ENCODE measurements at places on chromosomes 4 and X. TPM values are rescaled to one million over a fixed set of nuclear protein-coding genes. Genes with fewer than 3 reads are reported as not detected.

TMSB15C gene
- 6.9 TPM for total RNA-seq

IBSP gene
- total RNA-seq = not detected

ENPEP gene
- not detected for total RNA-seq

AR gene
- total RNA-seq = 16.0 TPM

GLUD2 gene
- total RNA-seq = 0.33 TPM

DNA sequence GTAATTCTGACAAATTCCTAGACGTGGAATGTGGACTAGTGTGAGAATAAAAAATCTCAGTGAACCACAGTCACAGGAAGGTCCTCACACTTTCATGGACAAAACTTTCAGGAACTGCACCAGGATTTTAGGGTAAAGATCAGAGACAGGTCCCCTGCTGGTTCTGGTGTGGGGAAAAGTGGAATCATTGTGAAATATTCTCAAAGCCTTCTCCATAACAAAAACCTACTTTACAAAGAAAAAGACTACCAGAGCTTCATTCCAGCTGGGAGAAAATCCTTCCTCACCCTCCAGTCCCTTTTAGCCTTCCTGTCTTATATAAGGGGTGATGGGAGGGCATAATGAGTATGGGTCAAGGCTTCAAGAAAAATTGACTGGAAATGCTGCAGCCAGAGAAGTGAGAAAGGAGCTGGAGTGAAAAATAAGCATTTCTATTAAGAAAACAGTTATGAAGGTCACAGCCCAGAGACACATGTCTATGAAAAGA lies 325.8 kb downstream of the ARAP2 start:
- H3K4me1 ChIP-seq = no peaks in the 10 kb centered on the region
- DNase-seq = no peak
- H3K27ac ChIP-seq = no peak overlapping the region
- no peaks in the 10 kb centered on the region for H3K27me3 ChIP-seq
- no peak overlapping the region for H3K4me3 ChIP-seq

DNA sequence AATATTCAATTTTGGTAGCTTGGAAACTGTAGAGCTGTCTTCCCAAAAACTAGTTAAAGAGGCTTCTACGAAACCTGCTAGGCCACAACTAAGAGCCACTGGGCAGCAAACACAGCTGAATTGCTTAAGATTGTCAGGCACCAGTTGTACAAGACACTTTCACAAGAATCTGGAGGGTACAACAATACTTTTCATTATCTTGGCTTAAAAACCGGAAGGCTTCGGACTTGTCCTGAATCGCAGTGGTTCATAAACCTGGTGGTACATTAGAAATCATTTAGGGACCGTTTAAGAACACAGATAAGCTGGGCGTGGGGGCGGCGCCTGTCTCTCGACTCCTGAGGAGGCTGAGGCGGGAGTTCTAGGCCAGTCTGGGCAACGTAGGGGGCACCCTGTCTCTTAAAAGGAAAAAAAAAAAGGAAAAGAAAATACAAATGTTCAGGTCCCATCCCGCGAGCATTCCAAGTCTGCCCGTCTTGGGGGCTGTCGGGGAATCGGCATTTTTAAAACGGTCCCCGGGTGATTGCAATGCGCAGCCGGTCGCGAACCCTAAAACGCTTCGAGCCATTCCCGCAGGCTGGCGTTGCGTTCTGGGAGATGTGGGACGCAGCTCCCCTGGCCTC lies 763 bp downstream of the PYURF start:
- peak overlapping the region; percentile 86 for H3K27ac ChIP-seq
- peak overlapping the region; percentile 91 for H3K4me3 ChIP-seq
- no peaks in the 10 kb centered on the region for H3K36me3 ChIP-seq
- peaks cover 16% of the 10 kb centered on the region for H3K4me1 ChIP-seq
- peak; percentile 54 for DNase-seq

DNA sequence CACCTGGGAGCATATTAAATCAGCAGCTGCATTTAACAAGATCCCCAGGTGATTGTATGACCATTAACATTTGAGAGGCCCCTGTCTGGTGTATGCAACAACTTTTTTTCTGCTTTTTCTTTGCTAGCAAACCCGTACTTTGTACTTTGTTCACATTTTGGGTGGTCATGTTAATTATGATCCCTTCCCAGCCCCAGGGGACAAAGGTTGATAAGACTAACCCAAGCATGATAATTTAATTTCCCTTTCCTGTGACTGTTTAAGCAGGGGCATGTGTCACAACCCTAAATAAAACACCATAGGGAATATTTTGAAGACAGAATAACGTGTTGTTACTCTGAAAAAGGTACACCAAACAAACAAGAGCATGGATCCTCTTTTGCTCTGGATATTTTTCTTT lies 332.0 kb downstream of the PCDH18 start:
- H3K27me3 ChIP-seq = no peaks in the 10 kb centered on the region
- H3K27ac ChIP-seq = no peak overlapping the region
- DNase-seq = no peak
- H3K4me1 ChIP-seq = no peaks in the 10 kb centered on the region
- H3K36me3 ChIP-seq = no peaks in the 10 kb centered on the region
- H3K4me3 ChIP-seq = no peak overlapping the region

DNA sequence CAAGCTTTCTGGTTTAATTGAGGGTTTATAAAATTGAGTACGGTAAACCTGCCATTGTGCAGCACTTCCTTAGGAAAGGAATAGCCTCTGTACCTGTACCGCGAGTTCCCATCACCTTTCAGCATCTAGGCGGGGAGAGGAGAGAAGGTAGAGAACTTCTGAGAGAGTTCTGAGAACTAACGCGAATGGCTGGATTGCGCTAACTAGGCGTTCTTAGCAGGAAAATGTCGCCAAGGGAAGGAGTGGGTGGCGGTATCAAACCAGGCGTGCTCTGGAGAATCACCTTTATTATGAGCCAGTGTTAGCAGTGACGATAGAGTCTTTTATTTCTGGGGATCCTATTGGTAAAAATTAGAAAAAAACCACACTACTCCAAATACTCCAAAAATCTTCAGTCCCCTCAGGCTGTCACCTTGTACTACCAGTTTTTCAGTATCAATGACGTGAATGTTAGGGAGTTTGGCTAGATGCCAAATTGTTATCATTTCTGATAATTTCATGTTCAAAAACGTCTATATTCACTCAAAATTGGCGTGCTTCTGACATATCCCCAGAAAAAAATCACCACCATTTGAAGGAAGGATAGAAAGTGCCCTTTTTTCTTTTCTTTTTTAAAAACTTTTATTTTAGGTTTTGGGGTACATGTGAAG lies 1.4 kb downstream of the UGT8 start:
- no peak overlapping the region for H3K4me3 ChIP-seq
- H3K27ac ChIP-seq = no peak overlapping the region
- H3K4me1 ChIP-seq = peaks cover 7% of the 10 kb centered on the region
- H3K27me3 ChIP-seq = peaks cover 21% of the 10 kb centered on the region
- H3K36me3 ChIP-seq = no peaks in the 10 kb centered on the region

DNA sequence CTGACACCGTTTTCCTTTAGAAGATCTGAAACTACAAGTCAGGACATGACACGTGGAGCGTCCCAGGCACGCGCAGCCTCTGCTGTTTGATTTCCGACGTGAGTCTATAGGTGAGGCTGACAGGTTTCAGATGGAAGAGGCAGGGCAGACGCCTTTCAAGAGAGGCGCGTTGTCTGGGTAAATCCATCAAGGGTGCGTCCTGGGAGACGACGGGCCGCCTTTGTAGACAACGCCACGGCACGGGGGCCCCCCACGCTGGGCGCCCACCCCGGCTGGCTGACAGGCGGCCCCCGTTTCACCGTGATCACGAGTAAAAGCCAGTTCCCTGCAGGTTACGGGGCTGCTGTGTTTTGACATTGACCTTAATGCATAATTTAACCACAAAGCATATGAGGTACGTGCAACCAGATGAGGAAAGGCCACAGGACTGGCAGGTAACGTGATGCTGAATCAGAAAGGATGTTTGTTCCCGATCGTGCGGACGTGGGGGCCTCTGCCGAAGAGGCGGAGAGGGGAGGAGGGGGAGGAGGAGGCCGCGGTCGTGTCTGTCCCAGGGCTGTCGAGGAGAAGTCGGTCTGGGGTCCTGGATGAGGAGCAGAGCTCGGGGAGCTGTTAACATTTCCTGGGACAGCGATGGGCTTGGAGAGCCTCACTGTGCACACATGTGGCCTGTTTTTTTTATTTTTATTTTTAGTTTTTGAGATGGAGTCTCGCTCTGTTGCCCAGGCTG lies 51.1 kb upstream of the PPP2R3B start:
- DNase-seq = no peak
- no peak overlapping the region for H3K4me3 ChIP-seq
- no peaks in the 10 kb centered on the region for H3K4me1 ChIP-seq
- no peaks in the 10 kb centered on the region for H3K27me3 ChIP-seq

- H3K4me3 ChIP-seq = no peak overlapping the region
- H3K36me3 ChIP-seq = no peaks in the 10 kb centered on the region
- no peak for DNase-seq
- H3K27me3 ChIP-seq = no peaks in the 10 kb centered on the region
- no peaks in the 10 kb centered on the region for H3K4me1 ChIP-seq
Measured at GRCh38 chr4:108068442-108068841, 78.8 kb downstream of the HADH start.

DNA sequence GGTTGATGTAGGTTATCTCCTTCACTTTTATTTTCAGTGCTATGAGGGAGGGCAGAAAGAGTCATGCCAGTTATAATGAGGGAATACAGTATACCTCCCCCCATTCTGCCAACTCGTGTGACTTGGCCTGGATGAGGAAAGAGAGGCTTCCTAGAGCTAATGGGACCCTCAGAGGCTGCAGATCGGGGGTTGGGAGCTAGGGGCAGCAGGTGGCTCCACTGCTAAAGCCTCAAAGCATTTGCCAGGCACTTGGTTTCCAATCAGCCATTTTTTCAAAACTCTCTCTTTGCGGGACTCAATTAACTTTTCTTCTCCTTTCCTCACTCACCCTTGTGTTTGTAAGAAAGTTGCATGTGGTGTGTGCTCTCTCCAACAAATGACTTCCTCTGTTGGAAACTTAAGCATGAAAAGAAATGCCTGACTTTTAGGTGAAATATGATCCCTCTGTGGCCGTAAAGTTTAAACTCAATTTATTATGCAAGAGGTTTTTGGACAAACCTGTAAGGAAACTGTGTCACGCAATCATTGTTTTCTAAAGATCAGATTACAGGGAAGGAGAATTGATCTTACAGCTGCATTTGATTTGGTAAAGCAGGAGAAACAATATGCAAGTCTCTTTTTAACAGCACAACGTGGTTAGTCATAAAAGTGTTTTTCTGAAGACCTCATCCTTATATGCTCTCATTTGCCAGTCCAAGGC lies 7.0 kb downstream of the SFRP2 start:
- no peak overlapping the region for H3K4me3 ChIP-seq
- peaks cover 16% of the 10 kb centered on the region for H3K27me3 ChIP-seq
- no peaks in the 10 kb centered on the region for H3K4me1 ChIP-seq
- H3K27ac ChIP-seq = no peak overlapping the region
- H3K36me3 ChIP-seq = no peaks in the 10 kb centered on the region

DNA sequence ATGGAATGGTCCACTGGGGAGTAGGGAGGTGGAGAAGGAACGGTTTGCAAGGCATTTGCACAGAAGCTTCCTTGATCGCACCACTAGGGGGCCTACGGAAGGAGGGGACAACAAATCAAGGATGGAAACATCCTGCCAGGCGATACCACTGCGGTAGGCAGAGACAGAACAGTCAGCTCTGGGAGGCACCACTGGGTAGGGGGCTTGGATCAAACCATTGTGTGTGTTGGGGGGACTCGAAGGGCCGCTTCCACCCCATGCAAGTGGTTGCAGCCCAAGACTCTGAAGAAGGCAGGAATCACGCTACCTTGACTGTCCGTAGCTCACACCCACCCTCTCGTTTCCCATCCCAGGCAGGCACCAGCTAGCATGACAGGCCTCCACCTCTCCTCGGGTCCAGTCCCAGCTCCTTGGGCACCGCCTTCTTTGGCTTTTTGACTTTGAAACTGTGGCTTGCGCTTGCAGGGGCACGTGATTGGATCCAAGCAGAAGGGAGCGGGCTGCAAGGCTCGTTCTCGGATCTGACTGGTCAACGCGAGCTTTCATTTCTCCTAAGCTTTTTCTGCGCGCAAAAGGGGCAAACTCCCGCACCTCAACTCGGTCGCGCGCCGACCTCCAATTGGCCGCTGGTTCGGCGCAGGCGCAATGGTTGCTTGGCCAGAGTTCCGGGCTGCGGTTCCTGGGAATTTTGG lies 28.4 kb downstream of the GAGE1 start:
- H3K36me3 ChIP-seq = no peaks in the 10 kb centered on the region
- H3K27me3 ChIP-seq = no peaks in the 10 kb centered on the region
- H3K27ac ChIP-seq = no peak overlapping the region
- no peak for DNase-seq
- no peaks in the 10 kb centered on the region for H3K4me1 ChIP-seq

DNA sequence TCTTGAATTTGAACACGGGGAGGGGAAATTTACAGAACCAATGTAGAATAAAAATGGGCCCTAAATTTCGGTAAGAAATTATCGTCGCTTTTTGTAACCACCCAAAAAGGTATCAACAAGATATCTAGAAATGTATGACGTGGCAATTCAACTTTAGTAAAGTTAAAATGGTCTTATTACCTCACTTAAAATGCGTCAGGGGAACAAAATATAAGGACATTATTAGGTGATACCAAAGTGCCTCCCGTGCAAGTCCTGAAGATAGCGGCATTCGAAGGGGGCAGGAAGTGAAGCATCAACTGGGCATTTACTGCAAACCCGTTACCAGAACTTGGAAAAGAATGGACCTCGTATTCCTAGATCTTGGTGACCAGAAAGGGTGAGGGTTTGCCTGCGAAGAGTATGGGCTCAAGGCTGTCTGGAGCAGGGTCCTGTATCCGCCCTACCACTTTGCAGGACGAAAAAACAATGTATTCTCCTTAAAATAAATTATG lies 980 bp downstream of the AP1S2 start:
- peaks cover 14% of the 10 kb centered on the region for H3K4me1 ChIP-seq
- peak overlapping the region; percentile 17 for H3K4me3 ChIP-seq
- peak overlapping the region; percentile 21 for H3K27ac ChIP-seq

GRCh38 chr4:22635692-22636091 lies 57.0 kb upstream of the GBA3 start:
- no peak for DNase-seq
- H3K27ac ChIP-seq = no peak overlapping the region
- H3K4me3 ChIP-seq = no peak overlapping the region
- H3K36me3 ChIP-seq = no peaks in the 10 kb centered on the region
- no peaks in the 10 kb centered on the region for H3K27me3 ChIP-seq

- peak; percentile 89 for DNase-seq
- peak overlapping the region; percentile 78 for H3K27ac ChIP-seq
- H3K27me3 ChIP-seq = no peaks in the 10 kb centered on the region
- H3K4me1 ChIP-seq = peaks cover 18% of the 10 kb centered on the region
- H3K4me3 ChIP-seq = peak overlapping the region; percentile 78
- H3K36me3 ChIP-seq = peaks cover 2% of the 10 kb centered on the region
Measured at GRCh38 chr4:145177906-145178538, 2.4 kb downstream of the OTUD4 start.

GRCh38 chrX:66144258-66144657 lies 19.8 kb upstream of the HEPH start:
- DNase-seq = no peak
- no peak overlapping the region for H3K4me3 ChIP-seq
- no peaks in the 10 kb centered on the region for H3K4me1 ChIP-seq
- no peaks in the 10 kb centered on the region for H3K27me3 ChIP-seq
- H3K36me3 ChIP-seq = no peaks in the 10 kb centered on the region

- no peak overlapping the region for H3K27ac ChIP-seq
- no peak for DNase-seq
- no peaks in the 10 kb centered on the region for H3K27me3 ChIP-seq
- H3K4me1 ChIP-seq = no peaks in the 10 kb centered on the region
Measured at GRCh38 chr4:137452799-137453198, 79.5 kb downstream of the PCDH18 start.

- no peaks in the 10 kb centered on the region for H3K36me3 ChIP-seq
- no peak for DNase-seq
- no peaks in the 10 kb centered on the region for H3K27me3 ChIP-seq
Measured at GRCh38 chrX:38652934-38653442, 91.6 kb downstream of the TSPAN7 start.

Measured in endothelial cell of umbilical vein (primary cell).